Activated CD4-positive, alpha-beta memory T cell treated with anti-CD3 and anti-CD28 coated beads for 36 hours (primary cell): ENCODE measurements at places on chromosomes 6 and 20. TPM values are rescaled to one million over a fixed set of nuclear protein-coding genes. Genes with fewer than 3 reads are reported as not detected.

- peaks cover 9% of the 10 kb centered on the region for H3K4me1 ChIP-seq
- peaks cover 7% of the 10 kb centered on the region for H3K36me3 ChIP-seq
- no peak overlapping the region for H3K27ac ChIP-seq
- no peak for DNase-seq
- no peaks in the 10 kb centered on the region for H3K27me3 ChIP-seq
- no peak overlapping the region for H3K4me3 ChIP-seq
Measured at GRCh38 chr20:36663031-36663430, 17.0 kb upstream of the SLA2 start.

DNA sequence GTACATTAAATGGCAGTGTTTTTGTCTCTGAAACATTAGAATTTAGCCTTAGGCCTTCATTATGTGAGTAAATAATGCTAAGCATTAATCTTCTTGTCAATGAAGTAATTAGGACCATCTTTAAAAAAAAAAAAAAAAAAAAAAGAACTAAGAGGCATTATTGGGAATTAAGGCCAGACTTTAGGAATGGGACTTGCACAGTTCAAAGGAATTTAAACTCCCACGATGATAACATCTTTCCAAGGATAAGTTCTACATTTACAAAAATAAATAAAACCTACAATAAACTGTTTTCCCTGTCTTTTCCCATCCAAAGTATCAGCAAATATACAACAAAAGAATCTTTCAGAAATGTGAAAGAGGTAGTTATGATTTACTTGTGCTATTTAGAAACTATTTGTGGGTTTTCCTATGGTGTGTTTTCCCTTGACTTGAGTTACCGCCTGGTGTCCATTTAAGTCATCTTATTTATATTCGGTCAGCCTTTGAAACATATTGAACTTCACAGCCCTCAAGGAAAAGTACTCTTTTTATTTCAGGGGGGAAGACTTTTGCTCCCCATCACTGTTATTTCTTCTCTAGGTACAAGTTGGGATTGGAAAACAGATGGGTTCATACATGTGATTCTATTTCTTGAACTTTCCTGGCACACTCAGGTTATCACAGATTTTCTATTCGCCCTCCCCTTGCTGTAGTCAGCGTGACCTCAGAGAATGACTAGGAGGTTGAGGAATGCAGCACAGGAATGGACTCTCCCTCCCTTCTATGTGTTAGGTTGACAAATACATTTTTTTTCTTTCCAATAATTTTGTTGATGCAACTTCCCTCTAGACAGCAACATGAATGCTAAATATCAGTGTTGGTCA, 13.6 kb downstream of the STMND1 start:
- H3K4me3 ChIP-seq: no peak overlapping the region
- no peak for DNase-seq
- H3K27me3 ChIP-seq: peaks cover 2% of the 10 kb centered on the region
- H3K36me3 ChIP-seq: no peaks in the 10 kb centered on the region
- H3K4me1 ChIP-seq: no peaks in the 10 kb centered on the region

- no peak overlapping the region for H3K27ac ChIP-seq
- peaks cover 3% of the 10 kb centered on the region for H3K4me1 ChIP-seq
- H3K36me3 ChIP-seq: no peaks in the 10 kb centered on the region
Measured at GRCh38 chr6:137957471-137957870, 90.4 kb downstream of the TNFAIP3 start.

DNA sequence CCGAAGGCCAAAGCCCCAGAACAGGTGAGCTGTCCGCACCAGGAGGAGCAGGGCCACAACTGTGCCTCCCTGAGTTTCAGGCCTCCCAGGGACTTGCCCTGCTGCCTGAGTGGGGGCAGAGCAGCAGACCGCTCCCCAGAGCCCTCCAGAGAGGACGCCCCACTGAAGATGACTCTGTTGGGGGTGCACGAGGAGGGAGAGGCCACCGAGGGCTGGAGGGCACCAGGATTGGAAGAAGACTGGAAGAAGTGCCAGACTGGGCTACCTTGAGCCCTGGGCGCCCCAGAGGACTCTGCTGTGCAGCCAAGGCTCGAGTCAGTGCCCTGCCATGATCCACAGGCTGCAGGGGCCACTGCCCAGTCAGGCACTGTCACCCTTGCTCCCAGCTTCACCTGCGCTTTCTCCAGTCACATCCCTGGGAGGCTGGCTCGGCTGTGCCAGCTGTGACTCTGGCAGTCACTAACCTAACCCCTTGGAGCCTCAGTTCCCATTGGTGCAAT, 11.3 kb downstream of the CST7 start:
- no peaks in the 10 kb centered on the region for H3K27me3 ChIP-seq
- H3K36me3 ChIP-seq: peaks cover 41% of the 10 kb centered on the region
- H3K4me1 ChIP-seq: peaks cover 42% of the 10 kb centered on the region
- DNase-seq: no peak
- H3K27ac ChIP-seq: peak overlapping the region; percentile 69

GRCh38 chr20:25676164-25676809, 20.4 kb downstream of the ZNF337 start:
- DNase-seq: no peak
- peaks cover 9% of the 10 kb centered on the region for H3K4me1 ChIP-seq

DNA sequence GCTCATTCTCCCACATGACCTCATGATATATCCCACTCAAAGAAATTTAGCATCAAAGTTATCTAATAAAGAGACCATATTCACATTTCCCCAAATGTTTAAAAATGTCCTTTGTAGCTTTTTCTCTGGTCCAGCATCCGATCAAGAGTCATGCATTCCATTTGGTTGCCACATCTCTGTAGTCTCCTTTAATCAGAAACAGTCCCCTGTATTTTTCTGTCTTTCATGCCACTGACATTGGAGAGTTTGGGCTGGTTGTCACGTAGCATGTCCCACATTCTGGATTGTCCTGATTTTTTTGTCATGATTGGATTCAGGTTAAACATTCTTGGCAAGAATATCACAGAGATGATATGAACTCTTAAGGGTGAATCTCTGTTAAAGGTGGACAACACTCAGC, 55.7 kb downstream of the SNX5 start:
- peaks cover 20% of the 10 kb centered on the region for H3K27me3 ChIP-seq
- no peaks in the 10 kb centered on the region for H3K4me1 ChIP-seq
- no peaks in the 10 kb centered on the region for H3K36me3 ChIP-seq
- no peak overlapping the region for H3K4me3 ChIP-seq

- H3K27ac ChIP-seq: no peak overlapping the region
- H3K36me3 ChIP-seq: no peaks in the 10 kb centered on the region
- DNase-seq: no peak
- no peak overlapping the region for H3K4me3 ChIP-seq
- no peaks in the 10 kb centered on the region for H3K27me3 ChIP-seq
Measured at GRCh38 chr20:61696181-61696735, 369.4 kb downstream of the TAF4 start.

- H3K27ac ChIP-seq: no peak overlapping the region
- H3K4me1 ChIP-seq: peaks cover 29% of the 10 kb centered on the region
- no peak overlapping the region for H3K4me3 ChIP-seq
Measured at GRCh38 chr6:11386323-11386722, 151.2 kb upstream of the TMEM170B start.

DNA sequence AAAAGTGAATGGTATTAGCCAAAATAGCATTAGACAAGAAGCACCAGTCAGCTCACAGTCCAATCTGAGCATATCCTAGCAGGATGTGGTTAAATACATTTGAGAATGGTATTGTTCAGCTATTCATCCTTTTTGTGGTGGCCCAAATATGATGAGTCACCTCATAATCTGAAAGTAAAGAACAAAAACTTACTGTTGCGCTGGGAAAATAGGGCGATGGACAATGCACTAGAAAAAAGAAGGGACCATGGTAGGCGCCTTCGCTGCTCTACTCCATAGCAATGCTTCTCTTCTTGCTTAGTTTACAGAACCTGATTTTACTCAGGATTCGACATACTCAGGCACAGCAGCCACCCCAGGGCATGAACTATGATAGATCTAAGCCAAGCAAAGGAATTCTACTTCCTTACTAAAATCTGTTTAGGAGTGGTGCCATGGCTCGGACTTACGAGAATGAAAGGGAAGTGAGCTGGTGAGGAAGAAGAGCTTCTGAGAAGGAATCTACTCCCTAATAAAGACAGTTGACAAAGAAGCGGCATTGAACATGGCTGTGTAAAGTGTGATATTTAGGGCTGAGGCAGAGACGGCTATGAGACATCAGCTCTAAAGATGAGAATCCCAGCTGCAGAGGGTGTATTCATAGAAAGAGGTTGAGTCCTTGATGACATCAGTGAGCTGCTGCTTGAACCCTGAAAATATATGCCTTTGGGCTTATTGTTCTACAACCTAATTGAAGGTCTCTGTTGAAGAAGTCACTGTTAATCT, 16.6 kb upstream of the FBXO9 start:
- no peak for DNase-seq
- no peaks in the 10 kb centered on the region for H3K27me3 ChIP-seq
- no peak overlapping the region for H3K4me3 ChIP-seq
- H3K36me3 ChIP-seq: peaks cover 7% of the 10 kb centered on the region

DNA sequence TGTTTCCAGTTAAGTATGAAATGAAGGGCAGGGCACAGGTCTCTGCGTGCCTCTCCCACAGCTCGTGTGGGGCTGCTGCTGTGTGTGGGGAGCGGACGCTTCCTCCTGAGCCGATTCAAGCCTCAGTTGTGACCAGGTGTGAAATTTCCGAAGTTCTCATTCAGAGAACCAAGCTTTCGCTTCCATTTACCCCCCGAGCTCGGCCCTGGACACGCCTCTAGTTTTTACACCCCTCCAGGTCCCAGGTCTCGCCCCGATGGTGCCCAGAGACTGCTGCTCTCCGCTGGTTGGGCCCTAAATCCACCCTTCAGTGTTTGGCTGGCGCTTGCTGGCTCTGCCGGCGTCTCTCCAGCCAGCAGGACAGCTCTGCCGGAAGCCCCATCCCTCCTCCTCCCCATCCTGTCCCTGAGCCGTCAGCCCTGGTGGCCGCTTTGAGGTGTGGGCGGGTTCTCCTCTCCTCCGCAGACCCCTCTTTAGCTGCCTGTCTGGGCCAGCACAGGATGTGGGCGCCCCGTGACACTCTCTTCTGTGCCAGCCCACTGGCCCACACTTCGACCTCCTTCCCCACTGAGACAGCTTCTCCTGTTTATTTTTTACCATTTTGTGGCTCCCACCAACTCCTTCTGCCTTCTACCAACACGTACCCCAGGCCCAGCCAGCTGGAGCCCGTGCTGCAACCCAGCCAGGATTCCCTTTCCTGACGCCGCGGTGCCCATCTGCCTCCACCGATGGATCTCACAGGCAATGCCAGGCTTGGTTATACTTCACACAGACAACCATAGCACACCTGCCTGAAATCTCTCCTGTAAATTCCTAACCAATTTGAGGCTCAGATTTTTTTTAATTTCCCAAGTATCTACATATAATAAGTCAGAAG, 142.8 kb downstream of the DLL1 start:
- H3K4me1 ChIP-seq: peaks cover 40% of the 10 kb centered on the region
- peak overlapping the region; percentile 85 for H3K27ac ChIP-seq
- peak overlapping the region; percentile 62 for H3K4me3 ChIP-seq
- peaks cover 7% of the 10 kb centered on the region for H3K36me3 ChIP-seq

- H3K27ac ChIP-seq: no peak overlapping the region
- H3K4me1 ChIP-seq: no peaks in the 10 kb centered on the region
- no peak overlapping the region for H3K4me3 ChIP-seq
- DNase-seq: no peak
Measured at GRCh38 chr20:20608641-20609040, 103.8 kb downstream of the RALGAPA2 start.

GRCh38 chr20:14536738-14537137, 199.3 kb upstream of the FLRT3 start:
- no peaks in the 10 kb centered on the region for H3K4me1 ChIP-seq
- no peaks in the 10 kb centered on the region for H3K36me3 ChIP-seq
- H3K4me3 ChIP-seq: no peak overlapping the region
- DNase-seq: no peak

DNA sequence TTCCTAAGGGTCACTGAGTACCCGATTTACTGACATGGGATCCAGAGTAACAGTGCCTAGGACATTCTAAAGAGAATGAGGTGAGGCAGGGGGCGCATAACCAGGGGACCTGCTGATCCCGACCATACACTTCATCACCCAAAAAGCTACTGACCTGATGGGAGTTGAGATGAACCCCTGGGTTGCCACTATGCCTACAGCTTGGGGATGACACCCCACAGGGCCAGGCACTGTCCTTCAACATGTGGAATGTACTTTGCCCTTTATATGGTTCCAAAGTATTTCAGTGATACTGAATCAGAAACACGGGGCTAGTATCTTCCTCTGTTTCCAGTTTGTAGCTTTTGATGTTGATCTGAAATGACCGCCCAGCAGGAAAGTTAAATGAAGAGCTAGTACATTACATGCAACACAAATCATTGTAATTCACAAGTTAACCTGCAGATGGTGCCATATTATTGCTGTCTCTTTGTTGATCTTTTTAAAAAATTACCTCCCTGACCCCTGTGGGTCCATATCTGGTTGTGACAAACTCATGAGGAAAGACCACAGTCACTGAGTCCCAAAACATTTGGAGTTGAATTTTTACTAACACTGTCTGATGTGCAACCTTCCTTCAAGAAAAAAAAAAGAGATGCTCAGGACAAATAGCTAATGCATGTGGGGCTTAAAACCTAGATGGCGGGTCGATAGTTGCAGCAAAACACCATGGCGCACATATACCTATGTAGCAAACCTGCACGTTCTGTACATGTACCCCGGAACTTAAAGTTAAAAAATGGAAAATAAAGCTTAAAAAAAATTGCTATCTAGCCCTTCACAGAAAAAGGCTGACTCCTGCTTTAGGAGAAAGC, 42.7 kb upstream of the GCNT2 start:
- H3K4me1 ChIP-seq: no peaks in the 10 kb centered on the region
- H3K36me3 ChIP-seq: no peaks in the 10 kb centered on the region
- H3K4me3 ChIP-seq: no peak overlapping the region
- no peak for DNase-seq
- no peak overlapping the region for H3K27ac ChIP-seq
- H3K27me3 ChIP-seq: peaks cover 9% of the 10 kb centered on the region

DNA sequence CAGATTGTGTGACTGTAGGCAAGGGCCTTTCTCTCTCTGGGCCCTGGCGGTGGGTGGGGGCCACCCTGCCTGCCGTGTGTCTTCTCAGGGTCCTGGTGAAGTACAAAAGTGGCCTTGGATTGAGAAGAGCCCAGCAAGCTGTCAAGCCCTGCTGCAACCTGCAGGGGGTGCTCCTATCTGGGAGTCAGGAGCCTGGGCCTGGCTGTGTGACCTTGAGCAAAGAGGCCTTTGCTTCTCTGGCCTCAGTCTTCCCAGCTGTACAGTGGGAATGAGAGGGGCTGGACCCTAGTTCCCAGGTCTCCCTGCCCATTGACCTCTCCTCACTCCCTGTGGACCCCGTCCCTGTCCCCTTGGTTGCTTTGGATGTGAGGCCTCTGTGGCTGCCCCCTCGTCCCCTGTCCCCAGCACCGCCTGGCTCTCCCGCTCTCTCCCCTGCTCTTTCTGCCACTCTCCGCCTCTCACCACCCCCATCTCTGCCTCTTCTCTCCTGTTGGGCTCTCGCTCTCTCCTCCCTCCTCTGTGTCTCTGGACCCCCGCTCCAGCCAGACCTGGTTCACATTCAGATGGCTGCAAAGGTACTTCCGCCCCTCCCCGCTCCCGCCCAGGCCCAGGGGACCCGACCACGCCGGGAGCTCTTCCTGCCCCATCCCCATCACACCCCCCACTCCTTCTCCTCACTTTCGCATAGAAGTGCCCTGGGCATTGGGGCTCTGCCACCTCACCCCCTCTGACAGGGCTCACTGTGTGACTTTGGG, 46.7 kb downstream of the SRC start:
- H3K27ac ChIP-seq: no peak overlapping the region
- no peaks in the 10 kb centered on the region for H3K27me3 ChIP-seq
- DNase-seq: peak; percentile 43
- H3K36me3 ChIP-seq: no peaks in the 10 kb centered on the region
- no peaks in the 10 kb centered on the region for H3K4me1 ChIP-seq

MYLK2 gene
- total RNA-seq: 0.27 TPM

MUCL3 gene
- total RNA-seq: not detected

TSPO2 gene
- total RNA-seq: not detected

RALGAPA2 gene
- 16.6 TPM for total RNA-seq

ABHD12 gene
- 22.3 TPM for total RNA-seq

TNFRSF21 gene
- total RNA-seq: 1.2 TPM
